ENCODE measurements at places on chromosomes 5 and 9. TPM values are rescaled to one million over a fixed set of nuclear protein-coding genes. Genes with fewer than 3 reads are reported as not detected.

The SLC34A3 gene
- total RNA-seq, result not detected

The SYNPO gene
- 16.8 TPM for total RNA-seq

The ORM2 gene
- not detected for total RNA-seq

The PAX5 gene
- total RNA-seq, result 275 TPM

The RAB14 gene
- total RNA-seq, result 52.6 TPM

The ENTPD2 gene
- not detected for total RNA-seq

The GMCL2 gene
- total RNA-seq, result not detected

The PHYHD1 gene
- total RNA-seq, result 1.5 TPM

The GAS1 gene
- total RNA-seq, result 0.39 TPM

The TEK gene
- total RNA-seq, result not detected

The PCDHB2 gene
- total RNA-seq, result not detected

The NTRK2 gene
- total RNA-seq, result not detected

The CWC27 gene
- 27.5 TPM for total RNA-seq

The PCDHB11 gene
- not detected for total RNA-seq

The IGFBPL1 gene
- total RNA-seq, result not detected

The SAXO1 gene
- not detected for total RNA-seq

The BNC2 gene
- total RNA-seq, result not detected

The SLC25A2 gene
- 3.6 TPM for total RNA-seq

The ASS1 gene
- total RNA-seq, result not detected

The IL33 gene
- not detected for total RNA-seq

The FNIP1 gene
- total RNA-seq, result 57.8 TPM

The CDX1 gene
- total RNA-seq, result not detected

The NSG2 gene
- total RNA-seq, result not detected

The CNOT6 gene
- 31.1 TPM for total RNA-seq

The IDNK gene
- 11.6 TPM for total RNA-seq

The SLC6A19 gene
- not detected for total RNA-seq

The TLR4 gene
- total RNA-seq, result 3.7 TPM

The SPINK1 gene
- not detected for total RNA-seq

The SHOC1 gene
- total RNA-seq, result not detected

The OGN gene
- not detected for total RNA-seq

The PCDHGB2 gene
- total RNA-seq, result 3.3 TPM

The NDFIP1 gene
- 34.6 TPM for total RNA-seq

The AQP3 gene
- total RNA-seq, result 1.4 TPM

The RUFY1 gene
- 99.8 TPM for total RNA-seq

The OTULIN gene
- total RNA-seq, result 60.6 TPM

All from B cell (primary cell).